ENCODE measurements at places on chromosomes 2 and 18.

- peak; percentile 81 for DNase-seq
These were observed at the start of gene MAP4K4 for GRCh38 chr2:101697124-101698013. TSS of gene MAP4K4 (plus strand) at chr2:101697707. CDS start at chr2:101698081, 374 bp downstream.

DNA sequence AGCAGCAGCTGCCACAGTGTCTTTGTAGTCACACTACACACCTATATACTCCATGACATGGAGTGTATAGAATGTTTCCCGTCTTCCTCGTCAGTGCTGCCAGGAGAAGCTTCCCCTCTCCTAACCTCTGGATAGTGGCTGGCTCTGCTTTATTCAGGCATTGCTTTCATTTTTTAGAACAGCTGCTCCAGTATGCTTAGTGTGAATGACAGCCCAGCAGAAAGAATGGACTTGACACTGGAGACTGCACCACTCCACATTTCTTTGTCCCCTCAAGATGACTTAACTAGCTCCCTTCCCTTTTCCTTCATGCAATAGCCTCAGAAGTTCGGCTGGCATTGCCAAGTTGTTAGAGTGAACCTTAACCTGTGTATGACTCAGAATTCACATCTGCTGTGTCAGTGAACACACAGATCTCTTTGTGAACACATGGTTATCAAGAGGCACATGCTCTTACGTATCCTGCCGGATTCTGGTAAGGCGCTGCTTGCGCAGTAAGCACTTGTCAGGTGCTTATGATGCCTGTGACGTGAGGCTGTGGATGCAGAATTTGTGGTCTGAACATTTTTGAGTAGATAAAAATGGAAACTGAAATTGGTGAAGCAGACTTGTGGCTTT, 73.9 kb downstream of the NEDD4L start:
- DNase-seq = no peak

DNA sequence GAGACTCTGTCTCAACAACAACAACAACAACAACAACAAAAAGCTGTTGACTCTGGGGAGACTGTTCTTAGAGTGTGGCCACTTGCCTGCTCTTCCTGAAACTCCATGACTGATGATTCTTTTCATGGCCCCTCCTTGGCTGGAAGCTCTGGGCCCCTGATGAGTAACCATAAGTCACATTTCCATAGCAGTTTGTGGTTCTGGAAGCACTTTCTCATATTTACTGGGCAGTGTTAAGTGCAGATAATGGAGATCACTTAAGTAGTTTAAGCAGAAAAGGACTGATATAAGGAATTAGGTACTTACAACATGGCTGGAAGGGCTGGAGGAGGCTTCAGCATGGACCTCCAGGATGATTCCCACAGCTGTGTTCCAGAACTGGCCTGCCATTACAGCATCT, 147.3 kb upstream of the DLX2 start:
- DNase-seq = no peak

DNA sequence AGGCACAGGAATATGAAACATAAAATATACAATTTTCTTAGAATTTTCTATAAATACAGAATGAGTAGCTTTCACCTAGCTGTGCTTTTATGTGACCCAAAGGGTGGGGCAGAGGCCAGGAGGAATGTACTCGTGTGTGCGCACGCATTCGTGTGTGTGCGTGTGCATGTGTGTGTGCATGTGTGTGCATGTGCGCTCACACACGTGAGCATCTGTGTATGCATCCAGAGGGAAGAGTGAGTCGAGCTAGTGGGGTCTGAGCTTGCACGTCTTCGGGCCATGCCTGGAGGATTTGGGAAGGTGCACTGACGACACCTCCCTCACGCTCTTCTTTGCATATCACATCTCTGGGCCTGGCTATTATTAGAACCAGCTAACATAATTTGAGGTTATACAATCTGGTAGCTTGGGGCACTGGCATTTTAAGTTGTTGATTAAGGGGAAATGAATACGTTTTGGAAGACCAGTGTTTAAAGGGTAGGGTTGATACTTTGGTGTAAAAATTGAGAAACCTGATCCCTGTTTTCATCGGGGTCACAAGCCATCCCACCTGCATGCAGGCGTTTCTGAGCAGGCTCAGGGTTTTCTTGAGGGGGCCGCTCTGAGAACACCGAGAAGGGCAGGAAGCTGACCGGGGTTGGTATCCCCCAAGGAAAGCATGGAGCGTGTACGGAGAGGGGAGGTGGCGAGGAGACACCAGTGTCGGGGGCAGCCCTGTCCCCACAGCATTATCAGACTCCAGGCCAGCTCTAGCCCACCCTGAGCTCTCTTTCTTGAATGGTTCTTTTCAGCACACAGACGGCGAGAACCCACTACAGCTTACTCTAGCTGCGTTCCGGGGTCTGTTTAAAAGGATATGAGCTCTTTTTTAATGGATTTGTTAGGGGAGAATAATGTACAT, 85.3 kb downstream of the LRRFIP1 start:
- no peak for DNase-seq

- DNase-seq = no peak
These were observed 233.2 kb downstream of the SLC8A1 start for GRCh38 chr2:40218679-40219078.

- DNase-seq = peak; percentile 35
These were observed 212.6 kb downstream of the TNS1 start for GRCh38 chr2:217790195-217790594.

DNA sequence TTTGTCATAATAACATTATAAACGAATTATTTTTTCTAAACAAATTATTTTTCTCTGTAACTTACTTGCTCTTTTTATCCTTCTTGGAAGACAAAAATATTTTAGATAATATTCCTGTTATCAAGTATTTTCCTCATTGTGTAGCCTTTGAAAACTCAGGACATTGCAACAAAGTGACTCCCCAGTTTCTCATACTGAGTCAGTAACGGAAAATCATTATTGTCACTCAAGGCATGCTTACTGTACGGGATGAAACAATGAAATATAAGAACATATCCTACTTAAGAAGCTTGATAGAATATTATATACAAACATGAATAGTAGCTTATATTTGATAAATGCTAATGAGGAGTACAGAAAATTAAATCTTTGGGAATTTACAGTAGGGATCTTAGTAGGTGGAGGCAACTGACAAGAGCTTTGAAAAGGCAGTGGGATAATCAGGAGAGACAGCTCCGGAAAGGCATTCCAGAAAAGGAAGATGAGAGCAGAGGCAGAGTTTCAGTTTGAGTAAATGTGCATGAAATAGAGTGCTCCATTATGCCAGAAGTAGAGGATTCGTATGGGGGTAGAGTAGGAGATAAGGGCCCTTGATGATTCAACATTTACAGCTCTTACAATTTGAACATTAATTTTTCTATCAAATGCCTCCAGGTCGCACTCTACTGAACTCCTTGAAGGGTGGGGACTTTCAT, 14.0 kb upstream of the YES1 start:
- no peak for DNase-seq

GRCh38 chr2:61938511-61938910, 33.0 kb downstream of the COMMD1 start:
- DNase-seq = no peak

GRCh38 chr2:138187221-138187620, 222.9 kb downstream of the HNMT start:
- no peak for DNase-seq

- DNase-seq = no peak
These were observed 80.1 kb downstream of the EML4 start for GRCh38 chr2:42249284-42249683.

GRCh38 chr2:215619022-215619958, 183.4 kb upstream of the FN1 start:
- DNase-seq = no peak

- no peak for DNase-seq
These were observed 301.9 kb downstream of the LRRTM1 start for GRCh38 chr2:80002568-80003157.

DNA sequence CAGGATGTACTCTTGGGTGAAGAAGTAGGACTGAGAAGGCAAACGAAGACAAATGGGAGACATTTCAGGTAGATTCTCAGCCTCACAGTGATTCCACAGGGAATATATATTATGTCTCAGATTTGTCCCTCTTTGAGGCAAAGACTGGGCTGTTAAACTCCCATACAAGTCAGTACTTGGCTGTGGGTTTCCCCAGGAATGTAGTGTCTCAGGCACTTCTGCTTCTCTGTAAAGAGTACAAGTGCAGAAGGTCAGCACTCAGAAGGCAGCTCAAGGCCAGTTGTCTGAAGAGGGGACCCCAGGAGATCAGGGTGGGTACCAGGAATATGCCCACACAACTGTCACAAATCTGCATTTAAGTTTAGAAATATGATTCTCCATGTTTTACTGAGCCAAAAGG, 39.9 kb upstream of the COBLL1 start:
- no peak for DNase-seq

GRCh38 chr2:202918860-202919259, 6.8 kb downstream of the CARF start:
- no peak for DNase-seq

Data from liver (tissue), 10 donors.